ENCODE measurements at places on chromosomes 4 and X.

DNA sequence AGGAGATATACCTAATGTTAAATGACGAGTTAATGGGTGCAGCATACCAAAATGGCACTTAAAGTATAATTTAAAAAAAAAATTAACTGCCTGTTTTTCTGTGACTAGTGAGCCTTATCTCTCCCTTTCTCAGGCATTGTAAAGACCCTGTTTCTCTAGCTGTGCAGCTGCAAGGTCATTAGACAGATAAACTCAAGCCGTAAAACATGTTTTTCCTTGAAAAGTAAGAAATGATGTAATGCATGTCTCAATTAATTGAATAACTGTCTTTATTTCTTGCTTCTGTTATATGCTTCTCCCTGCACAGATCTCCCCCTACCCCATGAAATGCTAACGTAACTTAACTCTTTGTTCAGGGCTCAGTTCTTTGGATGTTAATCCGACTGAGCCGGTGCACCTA lies 10.5 kb downstream of the TBC1D19 start:
- DNase-seq, result no peak

DNA sequence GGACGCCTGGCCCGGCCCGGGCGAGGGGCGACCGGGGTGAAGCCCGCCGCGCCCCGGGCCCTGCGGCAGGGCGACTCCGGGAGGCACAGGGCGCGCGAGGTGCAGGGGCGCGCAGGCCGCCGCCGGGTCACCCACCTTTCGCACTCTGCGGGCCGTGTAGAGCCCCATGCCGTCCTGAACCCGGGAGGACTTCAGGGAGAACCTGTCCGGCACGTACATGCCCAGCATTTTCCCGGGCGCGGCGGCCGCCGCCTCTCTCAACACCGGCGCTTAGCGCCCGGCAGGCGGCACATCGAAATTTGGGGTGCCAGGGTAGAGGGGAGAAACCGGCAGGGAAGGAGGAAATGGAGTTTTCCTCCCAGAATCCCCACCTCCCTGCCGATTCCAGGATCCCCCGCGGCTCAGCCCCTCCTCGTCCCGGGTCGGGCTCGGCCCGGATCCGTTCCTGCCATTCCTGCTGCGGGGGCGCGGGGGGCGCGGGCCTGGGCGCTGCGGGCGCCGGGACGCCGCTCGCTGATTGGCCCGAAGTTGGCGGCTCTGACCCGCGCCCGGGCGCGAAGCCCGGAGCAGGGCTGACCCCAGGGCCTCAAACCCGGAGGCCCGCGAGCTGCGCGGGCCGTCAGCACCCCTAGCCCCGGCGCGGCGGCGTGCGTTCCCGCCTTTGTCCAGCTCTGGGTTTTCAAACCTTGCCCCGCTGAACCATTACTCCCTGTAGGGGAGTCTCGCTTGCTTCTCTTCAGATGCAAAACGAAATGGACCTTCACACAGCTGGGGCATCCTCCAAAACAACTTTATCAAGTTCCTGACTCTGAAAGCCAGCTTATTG lies at the start of gene PRDM5:
Gene PRDM5 (minus strand): TSS at position 346 of the 826 bp plus-strand sequence. CDS start 118 bp downstream, at position 228.
- DNase-seq, result peak; percentile 40

GRCh38 chrX:2533424-2533823 lies 32.6 kb upstream of the DHRSX start:
- no peak for DNase-seq

DNA sequence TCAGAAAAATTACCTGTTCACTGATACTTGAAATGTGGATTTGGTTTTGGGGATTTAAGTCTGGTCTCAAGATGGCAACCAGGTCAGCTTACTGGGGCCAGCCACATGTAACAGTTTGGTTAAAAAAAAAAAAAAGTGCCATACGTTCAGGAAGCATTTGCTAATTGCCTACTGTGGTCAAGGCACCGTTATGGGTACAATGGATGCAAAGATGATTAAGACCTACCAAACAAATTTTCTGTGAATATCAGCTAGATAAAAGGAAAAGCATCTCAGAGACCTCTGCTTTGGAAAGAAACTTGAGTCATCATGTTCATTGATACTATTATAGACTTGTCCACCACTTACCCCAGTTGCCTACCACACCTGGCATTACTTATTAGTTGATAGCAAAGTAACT lies 80.9 kb downstream of the FNIP2 start:
- no peak for DNase-seq

GRCh38 chrX:70026851-70027200 lies 22.9 kb downstream of the AWAT2 start:
- DNase-seq, result no peak

DNA sequence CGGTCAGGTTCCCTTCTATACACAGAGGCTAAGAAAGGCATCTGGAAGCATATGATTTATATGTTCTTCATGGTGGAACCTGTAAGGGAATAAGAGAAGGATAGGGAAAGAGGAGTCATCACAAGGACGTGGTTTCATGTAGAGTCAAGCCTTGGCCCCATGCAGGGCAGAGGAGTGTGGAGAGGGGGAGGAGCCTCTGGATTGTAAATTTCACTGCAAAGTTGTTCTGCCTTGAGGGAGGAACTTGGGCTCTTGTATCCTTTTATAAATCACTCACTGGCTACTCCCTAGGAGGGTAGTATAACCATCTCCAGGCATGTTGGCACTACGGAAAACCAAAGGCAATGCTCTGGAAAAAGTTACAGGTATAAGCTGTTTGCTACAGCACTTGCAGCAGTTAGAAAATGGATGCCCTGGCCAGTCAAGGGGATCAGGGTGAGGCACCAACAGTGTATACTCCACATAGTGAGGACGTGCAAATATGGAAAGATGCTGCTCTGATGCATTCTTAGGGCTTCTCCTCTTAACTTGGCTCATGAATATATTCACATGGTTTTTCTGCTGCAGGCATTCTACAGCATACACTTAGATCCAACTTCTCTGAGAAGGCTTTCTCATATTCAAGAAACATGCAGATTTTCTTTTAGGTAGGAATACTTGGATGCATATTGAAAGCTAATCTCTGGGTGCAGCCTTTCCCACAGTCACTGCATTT lies 60.3 kb upstream of the ZNF81 start:
- DNase-seq, result no peak

GRCh38 chrX:10486373-10486772 lies 134.0 kb downstream of the MID1 start:
- DNase-seq, result no peak

GRCh38 chrX:103431316-103431715 lies 55.0 kb downstream of the BEX3 start:
- DNase-seq, result no peak

GRCh38 chr4:55183926-55184599 lies 58.7 kb upstream of the KDR start:
- peak; percentile 18 for DNase-seq

GRCh38 chr4:88327665-88328064 lies 43.3 kb upstream of the PPM1K start:
- DNase-seq, result no peak

DNA sequence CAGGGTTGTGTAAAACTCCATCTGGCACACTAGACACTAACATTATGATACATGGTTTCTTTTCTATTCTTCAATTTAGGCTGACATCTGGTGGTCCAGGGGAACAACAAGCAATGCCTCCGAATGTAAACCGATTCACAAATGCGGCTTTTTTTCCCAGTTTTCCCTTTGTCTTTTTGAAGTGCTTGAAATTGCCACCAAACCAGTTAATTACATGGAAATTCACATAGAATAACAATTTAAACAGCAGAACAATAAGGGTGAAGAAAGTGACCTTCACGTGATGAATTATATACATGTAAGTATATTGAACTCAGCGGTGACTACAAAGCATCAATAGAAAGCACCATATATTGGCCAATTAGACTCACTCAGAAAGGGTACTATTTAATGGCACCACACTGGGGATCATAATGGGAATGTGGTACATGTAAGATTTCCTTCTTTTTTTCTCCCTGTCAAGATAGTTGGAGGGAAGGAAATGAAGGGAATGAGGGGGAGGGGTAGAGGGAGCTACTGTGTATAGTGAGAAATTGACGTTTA lies 103.9 kb downstream of the MMRN1 start:
- no peak for DNase-seq

DNA sequence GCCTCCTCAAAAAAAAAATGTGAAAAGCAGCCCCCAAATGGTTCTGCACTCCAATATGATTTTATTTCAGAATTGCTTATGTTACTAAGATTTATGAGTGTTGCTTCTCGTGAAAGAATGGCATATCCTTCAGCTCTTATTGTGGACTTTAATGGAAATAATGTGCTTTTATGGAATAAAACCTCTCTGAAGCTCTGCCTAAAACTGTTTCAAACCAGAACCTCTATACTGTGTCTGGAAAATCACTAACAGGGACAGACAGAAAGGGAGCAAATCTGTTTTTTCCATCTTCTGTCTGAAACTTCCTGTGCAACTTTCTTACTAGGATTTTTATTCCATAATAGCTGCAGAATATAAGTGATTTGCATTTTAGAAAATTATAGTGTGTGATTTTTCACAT lies 493.1 kb downstream of the ANKRD50 start:
- no peak for DNase-seq

DNA sequence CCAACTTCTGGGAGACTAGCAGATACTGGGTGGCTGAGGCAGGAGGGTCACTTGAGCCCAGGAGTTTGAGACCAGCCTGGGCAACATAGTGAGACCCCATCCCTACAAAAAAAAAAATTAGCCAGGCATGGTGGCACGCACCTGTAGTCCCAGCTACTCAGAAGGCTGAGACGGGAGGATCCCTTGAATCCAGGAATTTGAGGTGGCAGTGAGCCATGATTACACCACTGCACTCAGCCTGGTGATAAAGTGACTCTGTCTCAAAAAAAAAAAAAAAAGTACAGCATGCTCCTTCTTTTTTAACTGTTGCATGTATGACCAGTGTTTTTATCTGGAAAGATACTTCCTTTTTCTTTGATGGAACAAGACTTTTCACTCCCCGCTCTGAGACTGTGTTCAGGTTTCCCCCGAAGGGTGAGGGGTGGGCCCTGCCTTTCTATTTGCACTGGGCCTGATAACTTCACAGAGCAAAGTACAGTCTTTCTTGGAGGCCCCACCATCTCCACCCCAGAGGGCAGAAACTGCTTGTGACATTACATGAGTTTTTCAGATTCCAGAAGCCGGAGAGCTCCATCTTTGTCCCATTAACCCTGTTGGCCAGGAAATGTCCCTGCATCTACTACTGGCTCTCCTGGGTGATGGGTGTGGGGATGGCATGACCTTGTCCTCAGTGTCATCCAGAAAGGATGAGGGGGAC lies 35.2 kb downstream of the NYX start:
- no peak for DNase-seq

DNA sequence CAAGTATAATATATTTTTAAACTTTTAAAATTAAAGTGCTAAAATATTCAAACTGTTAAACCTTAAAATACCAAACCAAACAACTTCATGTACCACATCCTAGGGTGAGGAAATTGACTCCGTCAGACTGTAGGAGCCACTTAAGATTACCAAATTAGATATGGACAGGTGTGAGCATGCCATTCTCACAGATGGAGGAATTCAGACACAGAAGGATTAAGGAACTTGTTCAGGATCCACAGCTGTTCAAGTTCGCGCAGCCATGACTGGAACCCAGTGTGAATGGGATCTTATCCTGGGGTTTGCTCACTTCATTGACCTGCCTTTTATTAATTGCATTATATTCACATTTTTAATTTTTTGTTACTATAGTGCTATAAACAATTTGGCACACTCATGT lies 224.9 kb upstream of the PCDH7 start:
- no peak for DNase-seq

GRCh38 chrX:110374559-110374958 lies 15.9 kb downstream of the RTL9 start:
- DNase-seq, result no peak

DNA sequence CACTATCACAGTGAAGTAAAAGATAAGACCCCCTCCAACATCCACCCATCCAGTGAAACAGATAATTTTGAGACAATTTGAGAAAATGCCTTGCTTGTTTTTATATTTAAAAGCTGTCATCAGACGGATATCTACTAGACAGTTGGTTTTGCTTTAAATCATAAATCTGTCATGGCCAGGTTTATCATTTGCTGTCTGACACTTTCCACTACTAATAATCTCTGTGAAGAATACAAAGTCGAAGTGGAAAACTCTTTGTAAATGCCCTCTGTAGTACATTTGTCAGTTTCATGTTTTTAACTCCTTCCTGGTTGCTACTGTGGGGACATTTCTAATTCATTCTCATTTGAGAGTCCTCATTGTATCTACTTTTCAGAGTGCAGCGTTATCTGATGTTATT lies 1606.2 kb upstream of the PCDH7 start:
- DNase-seq, result no peak

DNA sequence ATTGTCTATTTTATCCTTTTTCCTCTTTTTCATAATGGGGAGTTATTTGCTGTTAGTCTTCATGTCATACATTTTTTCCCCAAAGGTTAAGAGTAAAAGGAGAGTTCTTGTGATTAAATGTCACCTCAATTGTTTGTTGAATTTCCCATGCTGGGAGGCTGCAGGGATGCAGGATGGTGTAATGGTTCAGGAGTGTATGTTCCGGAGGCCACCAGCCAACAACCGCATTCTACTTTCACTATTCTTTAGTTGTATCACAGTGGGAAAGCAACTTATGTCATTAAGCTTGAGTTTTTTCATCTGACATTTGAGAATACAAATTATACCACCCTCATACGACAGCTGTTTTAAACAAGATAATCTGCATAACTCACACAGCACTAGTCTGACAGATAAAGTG lies 15.4 kb downstream of the AFP start:
- DNase-seq, result no peak

DNA sequence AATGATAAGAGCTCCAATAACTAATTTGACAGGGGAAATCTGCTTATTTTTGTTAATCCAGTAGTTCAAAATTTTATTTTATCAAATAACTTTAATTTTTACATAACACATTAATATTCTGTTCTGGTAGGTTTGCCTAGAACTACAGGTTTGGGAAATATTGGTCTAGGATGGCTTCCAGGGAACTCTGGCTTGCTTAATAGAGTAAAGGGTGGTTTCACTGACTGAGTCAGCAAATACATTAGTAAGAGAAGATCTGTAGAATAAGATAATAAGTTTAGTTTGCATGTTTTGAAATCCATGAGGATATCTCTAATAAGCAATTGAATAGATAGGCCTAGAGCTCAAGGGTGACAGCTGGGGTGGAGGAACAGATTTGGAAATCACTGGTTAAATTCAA lies 500.7 kb downstream of the ZNF674 start:
- DNase-seq, result no peak

DNA sequence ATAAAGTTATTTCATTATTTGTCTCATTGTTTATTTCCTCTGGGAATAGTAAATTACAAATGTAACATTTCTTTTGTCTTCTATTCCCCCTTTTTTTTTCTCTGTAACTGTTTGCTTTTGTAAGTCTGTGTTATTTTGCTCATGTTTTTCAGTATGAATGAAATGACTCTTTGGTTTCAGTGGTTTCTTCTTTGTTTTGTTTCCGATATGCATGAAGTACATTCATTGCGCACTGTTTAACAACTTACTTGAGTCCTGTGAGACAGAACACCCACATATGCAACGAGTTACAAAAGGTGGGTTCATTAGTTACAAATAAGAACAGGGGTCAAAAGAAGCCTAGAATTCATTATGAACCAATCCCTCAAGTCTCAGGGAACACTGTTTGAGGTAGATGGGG lies 175.0 kb upstream of the UGT8 start:
- no peak for DNase-seq

- DNase-seq, result peak; percentile 29
These were observed 102.6 kb upstream of the PRKX start for GRCh38 chrX:3815896-3816664.

- no peak for DNase-seq
These were observed 24.1 kb downstream of the HPRT1 start for GRCh38 chrX:134484039-134484438.
